Activated CD4-positive, alpha-beta memory T cell treated with anti-CD3 and anti-CD28 coated beads for 36 hours (primary cell): ENCODE measurements at places on chromosomes 1 and 21. TPM values are rescaled to one million over a fixed set of nuclear protein-coding genes. Genes with fewer than 3 reads are reported as not detected.
A peak's percentile ranks its signal among the peaks of the same experiment; 100 is the strongest.

- no peaks in the 10 kb centered on the region for H3K36me3 ChIP-seq
- H3K4me3 ChIP-seq, result no peak overlapping the region
- no peak overlapping the region for H3K27ac ChIP-seq
- peaks cover 7% of the 10 kb centered on the region for H3K27me3 ChIP-seq
Measured at GRCh38 chr1:95180371-95180770, 53.6 kb upstream of the RWDD3 start.

Gene TRIM58
- total RNA-seq, result 0.19 TPM

- no peaks in the 10 kb centered on the region for H3K36me3 ChIP-seq
- DNase-seq, result peak; percentile 65
- peaks cover 6% of the 10 kb centered on the region for H3K27me3 ChIP-seq
- H3K4me1 ChIP-seq, result no peaks in the 10 kb centered on the region
- peak overlapping the region; percentile 48 for H3K4me3 ChIP-seq
Measured at GRCh38 chr1:43565600-43566360, 35.1 kb downstream of the PTPRF start.

Gene SH2D2A
- total RNA-seq, result 280 TPM

DNA sequence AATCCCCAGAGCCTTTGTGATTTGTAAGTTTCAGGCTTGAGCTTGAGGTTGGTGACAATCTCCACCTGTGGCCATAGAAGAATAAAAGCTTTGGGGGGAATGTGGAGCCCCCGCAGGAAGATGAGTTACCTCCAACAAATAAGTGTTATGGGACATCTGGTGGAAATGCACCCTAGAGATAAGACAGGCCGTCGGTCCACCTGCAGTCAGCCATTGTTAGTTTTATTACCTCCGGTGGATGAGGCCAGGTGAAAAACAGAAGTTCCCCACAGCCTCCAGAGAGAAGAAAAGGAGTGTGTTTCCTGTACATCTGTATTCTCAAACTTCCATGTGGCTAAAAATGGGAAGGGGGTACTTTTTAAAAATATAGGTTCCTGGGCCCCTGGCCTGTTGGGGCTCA lies 137.4 kb downstream of the KAZN start:
- no peaks in the 10 kb centered on the region for H3K36me3 ChIP-seq
- H3K4me1 ChIP-seq, result no peaks in the 10 kb centered on the region
- no peak for DNase-seq

GRCh38 chr1:181133441-181133951 lies 45.0 kb downstream of the IER5 start:
- no peak overlapping the region for H3K4me3 ChIP-seq
- no peak overlapping the region for H3K27ac ChIP-seq
- no peaks in the 10 kb centered on the region for H3K36me3 ChIP-seq
- H3K27me3 ChIP-seq, result peaks cover 3% of the 10 kb centered on the region

Gene S100A14
- total RNA-seq, result 0.46 TPM

GRCh38 chr1:196734006-196734405 lies 40.6 kb upstream of the CFHR3 start:
- H3K27ac ChIP-seq, result no peak overlapping the region
- no peak for DNase-seq
- no peaks in the 10 kb centered on the region for H3K27me3 ChIP-seq
- no peak overlapping the region for H3K4me3 ChIP-seq
- no peaks in the 10 kb centered on the region for H3K4me1 ChIP-seq

Gene PDC
- total RNA-seq, result not detected

Gene FAM163A
- not detected for total RNA-seq

Gene AMPD1
- not detected for total RNA-seq

Gene PROX1
- 0.17 TPM for total RNA-seq

DNA sequence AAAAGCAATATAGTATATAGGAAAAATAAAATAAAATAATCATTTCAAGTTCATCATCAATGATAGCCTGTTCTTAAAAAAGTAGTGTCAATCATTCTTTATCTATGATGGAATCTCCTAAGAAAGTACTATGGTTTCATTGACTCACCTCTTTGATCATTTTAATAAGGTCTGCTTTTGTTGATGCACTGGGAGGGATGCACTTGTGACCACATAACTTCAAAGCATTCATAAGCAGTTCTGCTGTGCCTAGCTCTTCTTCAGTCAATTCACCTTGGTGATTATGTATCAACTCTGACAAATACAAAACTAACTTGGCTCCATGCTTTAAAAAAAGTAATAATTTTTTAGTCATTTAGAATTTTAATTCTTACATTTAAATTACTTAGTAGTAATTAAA lies 84.8 kb upstream of the GNG4 start:
- H3K4me1 ChIP-seq, result peaks cover 5% of the 10 kb centered on the region
- no peak for DNase-seq
- H3K4me3 ChIP-seq, result no peak overlapping the region
- no peak overlapping the region for H3K27ac ChIP-seq
- H3K27me3 ChIP-seq, result no peaks in the 10 kb centered on the region

GRCh38 chr1:246748006-246748405 lies 23.8 kb downstream of the SCCPDH start:
- H3K36me3 ChIP-seq, result peaks cover 5% of the 10 kb centered on the region
- no peak overlapping the region for H3K4me3 ChIP-seq
- H3K4me1 ChIP-seq, result no peaks in the 10 kb centered on the region
- H3K27ac ChIP-seq, result no peak overlapping the region
- DNase-seq, result no peak

DNA sequence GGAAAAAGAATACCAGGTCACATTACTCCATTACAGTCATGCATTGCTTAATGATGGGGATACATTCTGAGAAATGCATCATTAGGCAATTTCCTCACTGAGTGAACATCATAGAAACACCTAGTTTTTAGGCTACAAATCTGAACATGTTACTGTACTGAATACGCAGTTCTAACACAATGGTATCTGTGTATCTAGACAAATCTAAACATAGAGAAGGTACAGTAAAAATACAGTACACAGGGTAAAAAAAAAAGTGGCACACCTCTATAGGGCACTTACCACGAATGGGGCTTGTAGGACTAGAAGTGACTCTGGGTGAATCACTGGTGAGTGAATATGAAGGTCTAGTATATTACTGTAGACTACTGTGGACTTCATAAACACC lies 115.7 kb downstream of the AKT3 start:
- H3K36me3 ChIP-seq, result peaks cover 7% of the 10 kb centered on the region
- no peaks in the 10 kb centered on the region for H3K27me3 ChIP-seq
- peaks cover 21% of the 10 kb centered on the region for H3K4me1 ChIP-seq
- H3K27ac ChIP-seq, result no peak overlapping the region
- DNase-seq, result no peak

GRCh38 chr1:67639361-67639760 lies 45.6 kb upstream of the GADD45A start:
- H3K27ac ChIP-seq, result no peak overlapping the region
- DNase-seq, result no peak
- no peaks in the 10 kb centered on the region for H3K27me3 ChIP-seq
- peaks cover 16% of the 10 kb centered on the region for H3K4me1 ChIP-seq
- no peaks in the 10 kb centered on the region for H3K36me3 ChIP-seq
- no peak overlapping the region for H3K4me3 ChIP-seq

DNA sequence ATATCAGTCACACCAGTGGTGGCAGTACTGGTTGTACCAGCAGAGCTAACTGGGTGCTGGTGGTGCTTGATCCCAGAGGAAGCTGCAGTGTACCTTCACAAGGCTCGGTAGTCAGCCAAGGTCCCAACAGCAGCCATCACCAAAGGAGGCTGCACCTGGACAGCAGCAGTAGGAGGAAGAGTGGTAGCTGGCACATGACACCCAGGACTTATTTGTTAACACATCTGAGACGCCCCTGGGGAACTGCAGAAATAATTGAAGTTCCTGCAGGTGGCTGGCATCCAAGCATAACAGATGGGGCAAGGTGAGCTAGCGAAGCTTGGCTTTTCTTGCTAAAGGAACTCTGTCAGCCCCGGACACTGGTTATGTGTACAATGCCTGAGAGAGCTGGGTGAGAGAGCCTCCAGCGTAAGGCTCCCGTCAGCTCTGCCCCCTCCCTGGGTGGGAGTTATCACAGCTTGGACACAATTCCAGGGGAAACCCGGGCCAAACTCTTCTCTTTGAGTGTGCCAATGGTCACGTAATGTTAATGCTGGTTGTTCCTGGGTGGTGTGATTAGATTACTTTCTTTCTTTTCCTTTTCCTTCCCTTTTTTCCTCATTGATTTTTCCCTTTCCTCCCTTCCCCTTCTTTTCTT lies 29.1 kb upstream of the PARP1 start:
- no peaks in the 10 kb centered on the region for H3K4me1 ChIP-seq
- no peaks in the 10 kb centered on the region for H3K27me3 ChIP-seq
- H3K36me3 ChIP-seq, result no peaks in the 10 kb centered on the region
- H3K27ac ChIP-seq, result no peak overlapping the region
- no peak overlapping the region for H3K4me3 ChIP-seq

- no peaks in the 10 kb centered on the region for H3K4me1 ChIP-seq
- H3K36me3 ChIP-seq, result no peaks in the 10 kb centered on the region
- no peak overlapping the region for H3K27ac ChIP-seq
- H3K4me3 ChIP-seq, result no peak overlapping the region
Measured at GRCh38 chr1:59685101-59685500, 129.6 kb upstream of the HOOK1 start.

Gene KIF21B
- total RNA-seq, result 58.7 TPM

- no peak for DNase-seq
- H3K27me3 ChIP-seq, result no peaks in the 10 kb centered on the region
- H3K4me3 ChIP-seq, result no peak overlapping the region
- H3K4me1 ChIP-seq, result no peaks in the 10 kb centered on the region
- no peak overlapping the region for H3K27ac ChIP-seq
Measured at GRCh38 chr1:52937433-52938182, 10.5 kb downstream of the SCP2 start.

DNA sequence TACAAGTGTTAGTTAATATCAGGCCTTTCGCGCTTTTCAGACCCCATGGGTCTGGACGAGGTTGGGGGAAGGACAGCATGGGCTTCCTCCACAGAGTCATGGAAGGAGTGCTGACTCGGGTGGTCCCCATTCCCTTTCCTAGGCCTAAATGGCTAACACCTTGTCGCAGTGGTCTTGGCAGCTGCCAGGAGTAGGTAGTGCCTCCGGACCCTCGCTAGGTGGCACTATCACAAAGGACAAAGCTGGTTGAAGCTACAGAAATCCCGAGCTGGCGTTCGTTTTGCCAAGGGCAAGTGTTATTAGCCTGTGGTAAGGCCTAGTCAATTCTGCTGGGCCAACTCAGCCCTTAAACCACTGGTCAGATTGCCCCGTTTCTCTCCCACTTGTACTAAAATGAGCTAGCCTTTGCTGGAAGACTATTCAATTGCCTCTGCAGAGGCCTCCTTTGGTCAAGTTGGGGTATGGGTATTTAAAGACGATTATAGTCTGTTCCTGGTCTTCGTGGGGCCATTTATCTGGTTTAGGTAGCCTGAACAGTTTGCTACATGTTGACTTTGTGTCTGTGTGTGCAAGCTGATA lies 1.1 kb upstream of the UBE2Q1 start:
- DNase-seq, result peak; percentile 88
- peaks cover 26% of the 10 kb centered on the region for H3K4me1 ChIP-seq
- peak overlapping the region; percentile 90 for H3K4me3 ChIP-seq
- H3K27ac ChIP-seq, result peak overlapping the region; percentile 94
- peaks cover 23% of the 10 kb centered on the region for H3K36me3 ChIP-seq
- H3K27me3 ChIP-seq, result no peaks in the 10 kb centered on the region

DNA sequence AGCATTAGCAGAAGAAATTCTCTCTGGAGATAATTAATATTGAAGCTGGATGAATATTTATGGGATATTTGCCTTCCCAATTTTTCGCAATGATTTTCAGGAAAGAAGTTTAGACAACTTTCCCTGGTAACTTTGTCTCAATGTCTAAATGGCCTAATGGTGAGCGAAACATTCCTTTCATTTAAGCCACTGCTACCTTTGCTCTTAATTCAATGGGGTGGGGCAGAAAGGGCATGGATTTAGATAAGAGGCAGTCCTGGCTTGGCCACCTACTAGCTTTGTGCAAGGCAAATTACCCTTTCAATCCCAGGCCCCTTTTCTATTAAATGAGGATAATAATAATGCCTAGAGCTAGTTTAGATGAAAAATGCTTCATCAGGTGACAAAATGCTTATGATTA lies 27.1 kb upstream of the LYST start:
- H3K36me3 ChIP-seq, result no peaks in the 10 kb centered on the region
- DNase-seq, result no peak
- H3K4me3 ChIP-seq, result no peak overlapping the region
- H3K27me3 ChIP-seq, result no peaks in the 10 kb centered on the region
- H3K4me1 ChIP-seq, result peaks cover 8% of the 10 kb centered on the region

Gene HEYL
- total RNA-seq, result 0.19 TPM

GRCh38 chr1:183592733-183593132 lies 2.5 kb upstream of the NCF2 start:
- H3K27me3 ChIP-seq, result no peaks in the 10 kb centered on the region
- no peak for DNase-seq
- no peaks in the 10 kb centered on the region for H3K36me3 ChIP-seq
- H3K27ac ChIP-seq, result no peak overlapping the region

DNA sequence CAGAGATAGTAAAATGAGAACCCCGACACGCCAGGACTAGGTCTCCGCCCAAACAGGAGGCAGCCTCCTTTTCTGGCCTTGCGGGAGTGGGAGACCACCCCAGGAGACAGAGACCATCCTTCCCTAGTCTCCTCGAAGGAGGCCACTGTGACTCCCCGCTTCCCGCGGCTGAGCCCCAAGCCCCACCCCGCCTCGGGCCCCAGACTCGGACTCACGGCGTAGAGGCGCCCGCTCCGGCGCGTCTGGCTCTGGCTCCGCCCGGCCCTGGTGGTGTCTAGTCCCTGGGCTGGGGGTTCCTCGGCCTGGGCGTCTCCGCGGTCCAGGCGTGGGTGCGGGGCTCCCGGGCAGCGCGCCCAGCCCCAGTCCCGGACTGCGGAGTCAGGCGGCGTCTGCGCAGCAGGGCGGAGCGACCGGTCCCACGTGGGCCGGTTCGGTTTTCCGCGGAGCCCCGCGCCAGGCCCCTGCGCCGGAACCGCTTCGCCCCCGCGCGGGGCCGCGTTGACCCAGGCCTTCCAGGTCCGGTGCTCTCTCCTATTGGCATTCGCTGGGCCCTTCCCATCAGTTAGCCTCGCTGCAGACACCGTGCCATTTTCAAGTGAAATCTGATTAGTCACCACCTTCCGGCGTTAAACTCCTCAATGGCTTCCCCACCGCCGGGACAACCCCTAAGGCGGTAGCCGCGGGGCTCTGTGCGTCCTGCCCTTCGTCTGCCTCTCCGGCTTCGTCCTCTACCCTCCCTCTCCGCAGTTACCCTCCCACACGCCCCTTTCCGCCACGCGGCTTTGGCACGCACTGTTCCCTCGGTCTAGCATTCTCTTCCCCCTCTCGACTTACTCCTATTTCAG lies at the start of gene C1orf216:
TSS of gene C1orf216 (minus strand) at position 393 of the 845 bp plus-strand sequence. CDS start 2,563 bp downstream, outside the sequence.
- H3K36me3 ChIP-seq, result peaks cover 13% of the 10 kb centered on the region
- peak; percentile 86 for DNase-seq
- H3K4me3 ChIP-seq, result peak within 1 kb of the TSS; percentile 76
- peak within 1 kb of the TSS; percentile 92 for H3K27ac ChIP-seq
